ENCODE measurements at places on chromosomes 3 and 15.
A peak's percentile ranks its signal among the peaks of the same experiment; 100 is the strongest.

DNA sequence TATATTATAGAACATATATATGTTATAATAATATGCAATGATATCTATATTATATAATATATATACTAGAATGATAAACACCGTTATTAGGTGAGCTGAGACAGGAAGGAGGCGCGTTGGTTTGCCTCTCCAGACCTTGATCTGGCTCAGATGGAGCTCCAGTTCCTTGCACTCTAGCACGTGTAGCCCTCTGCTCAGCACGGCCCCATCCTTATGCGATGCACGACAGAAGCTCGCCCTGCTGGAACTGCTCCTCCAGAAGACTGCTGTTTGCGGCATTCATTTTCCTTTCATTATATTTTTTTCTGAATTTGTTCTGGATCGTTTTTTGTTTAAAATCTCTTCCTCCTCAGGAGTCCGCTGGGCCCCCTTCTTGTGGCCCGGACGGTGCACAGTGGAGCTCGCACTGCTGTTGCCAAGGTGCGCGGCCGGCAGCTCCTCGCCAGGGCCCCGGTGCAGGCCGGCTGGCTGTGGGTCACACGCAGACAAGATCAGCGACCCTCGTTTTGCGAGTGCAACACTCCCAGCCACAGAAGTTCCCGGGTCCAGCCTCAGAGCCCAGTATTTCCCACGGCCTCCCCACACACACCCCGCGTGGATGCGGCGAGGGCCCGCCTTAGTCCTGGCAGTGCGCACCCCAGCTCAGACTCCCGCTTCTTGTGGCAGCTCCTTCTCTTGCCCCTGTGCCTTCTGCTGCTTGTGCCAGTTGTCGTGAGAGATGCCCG lies 112.2 kb downstream of the CHL1 start:
- DNase-seq = no peak

DNA sequence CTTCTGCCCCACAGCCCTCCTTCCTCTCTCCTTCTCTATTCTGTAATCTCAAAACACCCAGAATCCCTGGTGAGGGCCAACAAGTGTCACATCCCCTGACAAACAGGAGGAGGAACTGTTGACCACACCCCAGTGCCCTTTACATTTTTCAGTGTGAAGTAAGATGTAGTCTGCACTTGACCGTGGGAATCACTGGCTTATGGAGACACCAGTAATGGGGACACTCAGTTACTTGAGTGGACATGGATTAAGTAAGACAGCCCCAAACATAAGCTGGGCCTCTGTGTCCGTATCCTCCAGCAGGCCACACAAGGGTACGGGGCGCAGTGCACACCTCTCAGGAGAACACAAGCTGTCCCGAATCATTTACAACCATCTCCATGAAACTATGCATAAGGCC lies 28.4 kb upstream of the LIMD1 start:
- no peak for DNase-seq

DNA sequence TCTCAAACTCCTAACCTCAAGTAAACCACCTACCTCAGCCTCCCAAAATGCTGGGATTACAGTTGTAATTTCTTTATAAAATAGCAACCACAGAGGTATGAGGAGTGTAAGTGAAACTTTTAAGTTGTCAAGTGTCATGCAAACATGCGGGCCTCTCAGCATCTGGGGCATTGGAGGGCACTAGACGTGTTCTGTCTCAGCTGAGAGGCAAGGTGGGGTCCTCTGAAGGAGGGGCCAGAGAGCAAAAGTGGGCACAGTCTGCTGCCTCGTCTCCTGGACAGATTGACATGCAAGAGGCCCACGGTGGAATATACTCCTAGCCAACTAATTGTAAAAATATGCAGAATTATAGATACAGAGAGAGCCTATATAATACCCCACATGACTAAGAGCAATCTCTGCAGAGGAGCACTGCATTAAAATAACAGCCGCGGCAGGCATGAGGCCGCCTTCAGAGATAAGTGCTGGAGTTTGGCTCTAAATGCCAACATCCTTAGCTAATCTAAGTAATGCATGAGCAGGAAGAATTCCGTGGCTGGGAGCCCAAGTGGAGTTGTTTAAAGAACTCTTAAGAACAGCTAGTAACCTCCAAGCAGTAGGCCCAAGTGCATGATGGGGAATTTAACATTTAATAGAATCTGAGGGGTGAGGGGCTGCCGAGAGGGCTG lies 87.8 kb upstream of the RNU6-1 start:
- DNase-seq = no peak

GRCh38 chr3:89584398-89584797 lies 477.0 kb downstream of the EPHA3 start:
- DNase-seq = no peak

DNA sequence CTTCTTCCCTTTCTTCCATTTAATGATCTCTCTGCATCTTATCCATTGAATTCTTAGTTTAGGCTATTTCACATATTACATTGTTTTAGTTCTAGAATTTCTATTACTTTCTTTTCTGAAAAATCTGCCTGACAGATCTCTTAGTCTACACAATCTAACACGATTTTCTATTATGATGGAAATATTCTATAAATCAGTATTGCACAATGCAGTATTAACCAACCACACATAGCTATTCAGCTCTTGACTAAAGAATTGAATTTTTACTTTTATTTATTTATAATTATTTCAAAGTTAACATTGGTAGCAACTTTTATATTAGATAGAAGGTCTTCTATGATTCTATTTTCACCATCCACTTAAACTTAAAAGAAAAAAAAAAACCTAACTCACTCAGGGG lies 36.2 kb upstream of the GOLGA8A start:
- no peak for DNase-seq

- no peak for DNase-seq
Measured at GRCh38 chr3:139557041-139557440, 17.5 kb upstream of the RBP1 start.

GRCh38 chr15:83462026-83462425 lies 14.9 kb downstream of the SH3GL3 start:
- no peak for DNase-seq

GRCh38 chr3:151383956-151384355 lies 597 bp downstream of the P2RY12 start:
- peak; percentile 7 for DNase-seq

DNA sequence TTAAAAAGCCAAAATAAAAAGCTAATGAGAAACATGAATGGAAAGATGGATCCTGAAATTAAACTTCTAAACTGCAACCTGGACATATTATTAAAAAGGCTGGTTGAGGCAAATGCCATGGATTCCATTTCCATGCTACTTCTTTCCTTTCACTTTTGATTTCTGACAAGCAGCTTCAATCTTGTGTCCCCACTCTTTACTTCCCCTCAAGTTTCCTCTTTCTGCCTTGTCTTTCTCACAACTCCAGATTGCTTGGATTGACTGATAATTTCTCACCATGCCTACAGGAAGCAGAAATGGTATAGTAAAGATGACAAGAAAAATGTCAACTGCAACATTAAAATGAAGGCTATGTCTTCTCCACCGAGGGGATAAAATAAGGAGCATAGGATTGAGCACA lies 1136.7 kb downstream of the TUSC7 start:
- DNase-seq = no peak

GRCh38 chr15:95987886-95988573 lies 342.5 kb upstream of the NR2F2 start:
- DNase-seq = no peak

- DNase-seq = no peak
Measured at GRCh38 chr3:194682189-194682693, 3.4 kb upstream of the FAM43A start.

- no peak for DNase-seq
Measured at GRCh38 chr3:156226676-156227420, 106.5 kb downstream of the KCNAB1 start.

DNA sequence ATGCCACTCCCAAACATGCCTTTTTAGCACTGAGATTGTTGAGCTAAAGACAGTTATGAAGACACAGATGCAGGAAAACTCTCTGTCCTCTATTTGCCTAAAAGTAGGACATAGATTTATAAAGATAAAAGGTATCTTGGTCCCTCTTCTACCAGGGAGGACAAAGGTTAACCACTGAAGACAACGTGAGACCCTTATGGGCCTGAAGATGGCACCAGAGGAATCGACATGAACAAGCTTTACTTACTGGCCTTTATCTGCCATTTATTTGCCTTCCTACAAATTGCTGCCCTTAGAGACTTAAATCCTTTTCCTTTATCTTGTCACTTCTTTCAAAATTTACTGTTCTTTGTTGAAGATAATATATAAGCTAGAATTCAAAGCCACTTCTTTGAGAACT lies 109.7 kb upstream of the FAM3D start:
- DNase-seq = no peak

DNA sequence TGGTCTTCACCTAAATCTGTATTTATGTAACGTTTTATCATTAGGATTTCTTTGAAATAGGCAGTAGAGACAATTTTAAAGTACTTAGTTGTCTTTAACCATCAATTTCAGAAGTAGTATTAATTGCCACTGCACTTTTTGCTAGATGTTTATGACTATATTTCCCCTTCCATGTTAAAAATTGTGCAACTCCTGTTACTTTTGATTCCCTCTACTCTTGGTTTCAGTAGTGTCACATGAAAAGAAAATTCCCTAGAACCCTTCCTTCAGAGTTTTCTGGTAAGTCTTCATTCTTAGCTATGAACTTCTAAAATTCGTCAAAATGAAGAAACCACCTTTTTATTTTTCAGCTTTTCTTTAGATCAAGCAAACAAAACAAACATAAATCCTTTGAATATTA lies 7.1 kb downstream of the PIAS1 start:
- no peak for DNase-seq

- DNase-seq = no peak
Measured at GRCh38 chr3:127420829-127421228, 133.0 kb upstream of the PRR20G start.

- DNase-seq = no peak
Measured at GRCh38 chr3:69011096-69011730, 2.3 kb downstream of the EOGT start.

GRCh38 chr3:17050506-17050905 lies 165.8 kb downstream of the PLCL2 start:
- DNase-seq = no peak

- no peak for DNase-seq
Measured at GRCh38 chr3:184579513-184579912, 17.9 kb downstream of the EPHB3 start.

- no peak for DNase-seq
Measured at GRCh38 chr15:22872936-22873701, 34.7 kb downstream of the NIPA2 start.

DNA sequence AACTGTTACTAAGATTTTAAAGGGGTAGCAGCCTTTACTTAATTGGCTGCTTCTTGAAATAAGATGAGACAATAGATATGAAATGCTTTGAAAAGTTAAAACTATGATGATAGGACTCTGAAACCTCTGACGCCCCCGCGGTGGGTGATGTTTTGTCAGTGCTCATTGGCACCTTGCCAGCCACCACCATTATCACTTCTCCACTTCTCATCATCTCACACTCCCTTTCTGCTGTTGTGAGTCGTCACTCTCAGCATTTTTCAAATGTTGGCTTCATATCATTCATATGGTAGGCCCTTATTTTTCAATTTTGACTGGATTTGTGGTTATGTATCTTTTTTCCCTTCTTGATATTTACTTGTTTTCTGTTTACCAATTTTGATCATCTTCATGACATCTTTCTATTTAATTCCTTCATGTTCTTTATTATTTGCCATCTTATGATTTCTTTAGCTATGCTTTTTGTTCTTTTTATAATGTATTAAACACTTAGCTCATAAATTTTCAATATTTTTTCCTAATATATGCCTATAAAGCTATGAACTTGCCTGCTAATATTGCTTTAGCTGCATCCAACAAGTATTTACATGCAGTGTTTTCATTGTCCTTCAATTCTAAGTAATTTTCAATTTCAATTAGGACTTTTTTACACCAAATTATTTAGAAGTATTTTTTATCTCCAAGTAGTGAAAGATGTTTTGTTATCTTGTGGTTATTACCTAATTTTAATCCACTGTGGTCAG lies 30.3 kb upstream of the SKOR1 start:
- DNase-seq = no peak

DNA sequence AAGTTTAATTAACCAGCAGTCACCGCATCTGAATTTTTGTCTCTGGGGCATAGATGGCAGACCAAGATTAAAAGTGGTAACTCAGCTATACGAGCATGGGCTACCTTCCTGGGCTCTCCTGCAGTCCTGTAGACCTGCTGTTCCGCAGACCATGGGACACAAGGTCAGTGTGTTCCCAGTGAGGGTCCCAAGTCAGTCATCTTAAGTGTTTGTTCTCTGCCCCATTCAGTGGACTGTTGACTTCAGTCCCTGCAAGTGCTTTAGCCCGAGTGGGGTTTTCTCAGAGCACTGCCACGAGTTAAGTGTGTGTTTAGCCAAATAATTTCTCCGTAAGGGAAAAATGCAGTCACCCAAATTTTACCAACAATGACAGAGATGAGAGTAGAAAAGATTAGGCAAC lies 4.9 kb upstream of the EXOG start:
- no peak for DNase-seq

DNA sequence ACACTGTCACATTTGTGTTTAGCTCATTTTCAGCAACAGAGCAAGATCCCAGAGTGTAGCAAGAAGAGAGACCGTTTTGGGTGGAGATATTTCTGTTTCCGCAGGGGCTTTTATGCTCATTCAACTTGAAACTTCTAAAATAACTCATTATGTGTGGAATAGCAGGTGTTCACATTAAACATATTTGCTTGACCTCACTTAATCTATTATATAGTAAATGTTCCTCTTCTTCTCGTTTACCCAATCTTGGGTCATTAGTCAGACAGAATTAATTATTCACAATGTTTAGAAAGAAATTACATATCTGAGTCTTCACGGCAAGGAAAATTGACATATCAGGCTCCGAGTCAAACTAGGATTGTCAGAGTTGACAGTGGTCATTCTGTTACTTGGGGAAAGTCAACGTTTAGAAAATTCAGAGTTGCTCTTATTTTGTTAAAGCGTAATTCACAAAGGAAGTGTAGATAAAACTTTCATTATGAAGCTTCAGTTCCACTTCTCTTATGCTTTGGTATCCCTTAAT lies 222.9 kb downstream of the TPRG1 start:
- peak; percentile 87 for DNase-seq

DNA sequence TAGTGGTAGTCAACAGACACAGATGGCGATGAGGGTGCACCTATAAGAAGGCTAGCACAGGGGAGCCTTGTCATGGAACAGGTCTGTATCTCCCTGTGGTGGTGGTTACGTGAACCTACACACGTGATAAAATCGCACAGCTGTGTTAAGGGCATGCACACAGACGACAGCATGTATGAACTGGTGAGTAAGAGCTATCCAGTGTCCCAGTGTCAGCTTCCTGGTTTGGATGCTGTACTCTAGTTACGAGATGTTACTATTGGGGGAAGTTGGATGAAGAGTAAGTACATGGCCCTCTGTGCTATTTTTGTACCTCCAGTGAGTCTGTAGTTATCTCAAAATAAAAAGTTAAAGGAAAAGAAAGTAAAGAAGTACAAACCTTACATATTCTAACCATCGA lies 38.2 kb downstream of the MTMR10 start:
- DNase-seq = no peak

Measured in T-helper 2 cell (primary cell).